OCI-LY7 (cell line): ENCODE measurements at places on chromosomes 1 and 21.

GRCh38 chr1:108643492-108644335 lies 17.2 kb downstream of the HENMT1 start:
- DNase-seq, result peak; percentile 69

DNA sequence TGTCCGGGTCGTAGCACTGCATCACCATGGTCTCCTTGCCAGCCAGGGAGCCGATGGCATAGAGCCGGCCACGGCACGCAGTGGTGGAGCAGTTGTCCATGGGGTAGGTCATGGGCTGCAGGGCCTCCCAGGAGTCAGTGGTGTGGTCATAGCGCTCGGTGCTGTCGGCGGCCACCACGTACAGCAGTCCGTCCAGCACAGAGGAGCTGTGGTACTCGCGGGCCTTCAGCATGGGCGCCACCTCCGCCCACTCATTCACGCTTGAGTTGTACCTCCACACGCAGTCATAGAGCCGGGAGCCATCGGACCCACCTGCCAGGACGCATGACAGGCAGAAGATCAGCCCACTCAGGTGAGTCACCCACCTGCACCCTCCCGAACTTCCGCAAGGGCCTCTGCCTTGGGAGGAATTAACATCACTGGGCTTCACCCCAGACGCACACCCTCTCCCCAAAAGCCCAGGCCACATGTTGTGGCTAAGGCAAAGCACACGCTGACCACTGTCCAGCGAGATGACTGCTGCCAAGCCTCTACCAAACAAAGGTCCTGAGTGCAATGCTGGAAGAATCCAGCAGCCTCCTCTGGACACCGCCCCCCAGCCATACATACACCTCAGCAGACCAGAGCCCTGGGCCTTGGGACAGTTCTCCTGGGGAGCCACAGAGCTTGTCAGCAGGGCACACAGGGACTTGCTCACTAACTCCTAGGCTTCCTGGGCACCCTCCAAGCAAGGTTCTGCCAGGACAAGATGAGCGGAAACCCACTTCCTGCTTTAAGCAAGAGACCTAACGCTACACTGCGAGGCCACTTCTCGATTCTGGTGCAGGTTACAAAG lies 3.3 kb downstream of the KLHL21 start:
- peak; percentile 61 for DNase-seq

GRCh38 chr1:11927866-11928592 lies 1.8 kb upstream of the KIAA2013 start:
- DNase-seq, result no peak

DNA sequence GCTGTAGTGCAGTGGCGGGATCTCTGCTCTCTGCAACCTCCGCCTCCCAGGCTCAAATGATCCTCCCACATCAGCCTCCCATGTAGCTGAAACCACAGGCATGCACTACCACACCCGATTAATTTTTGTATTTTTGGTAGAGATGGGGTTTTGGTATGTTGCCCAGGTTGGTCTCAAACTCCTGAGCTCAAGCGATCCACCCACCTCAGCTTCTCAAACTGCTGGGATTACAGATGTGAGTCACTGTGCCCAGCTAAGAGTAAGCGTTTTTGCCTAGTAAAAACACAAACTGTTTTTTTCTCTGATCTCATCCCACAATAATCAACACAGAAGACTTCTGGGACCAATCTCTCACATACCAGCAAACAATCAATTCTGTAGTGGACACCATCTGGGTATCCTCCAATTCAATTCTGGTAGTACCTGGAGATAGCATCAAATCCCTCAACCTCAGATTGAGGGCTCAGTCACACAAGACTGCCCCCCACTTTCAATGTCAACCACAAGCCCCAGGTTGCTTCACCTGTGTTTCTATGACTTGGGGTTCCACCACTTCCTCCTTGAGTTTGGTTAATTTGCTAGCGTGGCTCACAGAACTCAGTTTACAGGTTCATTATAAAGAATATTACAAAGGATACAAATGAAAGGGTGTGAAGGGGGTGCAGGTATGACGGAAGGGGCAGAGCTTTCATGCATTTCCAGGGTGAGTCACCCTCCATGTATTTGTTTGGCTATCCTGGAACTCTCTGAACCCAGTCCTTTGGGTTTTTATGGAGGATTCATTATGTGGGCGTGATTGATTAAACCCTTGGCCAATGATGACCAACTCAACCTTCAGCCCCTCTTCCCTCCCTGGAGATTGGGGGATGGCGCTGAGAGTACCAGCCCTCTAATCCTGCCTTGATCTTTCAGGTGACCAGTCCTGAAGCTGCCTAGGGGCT lies 40.0 kb upstream of the RHOU start:
- no peak for DNase-seq
